ENCODE measurements at places on chromosomes 2 and 18.

- no peak for DNase-seq
Observed at GRCh38 chr2:63814114-63814513, 27.6 kb upstream of the UGP2 start.

DNA sequence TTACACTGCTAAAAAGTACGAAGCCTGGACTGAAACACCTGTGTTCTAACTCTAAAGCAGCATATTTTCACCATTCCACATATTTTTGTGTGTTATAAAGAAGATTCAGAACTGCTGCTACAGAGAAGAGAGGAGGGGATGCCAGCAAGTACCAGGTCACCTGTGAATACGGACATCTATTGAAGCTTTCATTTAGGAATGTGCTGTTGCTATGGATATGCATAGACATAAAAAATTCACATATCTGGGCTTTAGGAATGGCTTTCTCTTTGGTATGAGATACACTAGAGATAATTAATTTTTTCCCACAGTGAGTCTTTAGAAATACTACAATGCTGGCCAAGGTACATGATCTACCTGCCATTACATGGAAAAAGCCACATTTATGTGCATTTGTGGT lies 238.5 kb downstream of the WDR7 start:
- DNase-seq = no peak

- DNase-seq = no peak
Observed at GRCh38 chr2:21301871-21302455, 178.2 kb downstream of the TDRD15 start.

DNA sequence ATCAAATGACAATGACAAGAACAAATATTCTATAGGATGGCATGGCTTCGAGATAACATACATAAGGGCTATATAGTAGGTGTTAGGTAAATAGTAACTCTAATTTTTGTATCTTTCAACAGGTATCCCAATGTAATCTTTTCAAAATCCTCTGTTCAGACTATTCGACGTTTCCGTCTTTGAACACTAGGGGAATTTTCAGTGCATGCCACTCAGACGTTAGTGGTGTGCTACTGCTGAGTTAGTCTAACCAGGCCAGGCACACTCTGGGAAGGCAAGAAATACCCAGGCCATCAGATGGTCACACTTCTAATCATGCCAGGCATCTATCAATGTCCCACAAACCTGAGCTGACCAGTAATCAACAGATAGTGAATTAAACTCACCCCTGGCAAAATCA lies 14.6 kb upstream of the CREG2 start:
- no peak for DNase-seq

DNA sequence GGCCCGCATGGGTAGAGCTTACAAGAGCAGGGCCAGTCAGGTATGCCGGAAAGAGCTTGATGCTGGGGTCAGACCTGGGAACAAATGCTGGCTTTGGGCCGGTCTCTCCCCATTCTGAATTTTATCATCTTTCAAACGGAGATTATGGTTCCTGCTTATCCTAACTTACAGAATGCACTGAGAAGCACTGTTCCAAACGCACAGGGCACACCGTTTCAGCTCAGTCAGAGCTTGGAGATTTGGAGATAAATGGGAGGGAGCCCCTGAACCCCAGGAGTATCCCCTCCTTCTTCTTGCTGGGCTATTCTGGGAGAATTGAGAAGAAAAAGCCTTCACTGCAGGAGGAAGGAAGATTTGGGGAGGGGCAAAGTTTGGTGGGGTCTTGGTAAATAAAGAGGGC lies 169.4 kb downstream of the DDX1 start:
- DNase-seq = no peak

DNA sequence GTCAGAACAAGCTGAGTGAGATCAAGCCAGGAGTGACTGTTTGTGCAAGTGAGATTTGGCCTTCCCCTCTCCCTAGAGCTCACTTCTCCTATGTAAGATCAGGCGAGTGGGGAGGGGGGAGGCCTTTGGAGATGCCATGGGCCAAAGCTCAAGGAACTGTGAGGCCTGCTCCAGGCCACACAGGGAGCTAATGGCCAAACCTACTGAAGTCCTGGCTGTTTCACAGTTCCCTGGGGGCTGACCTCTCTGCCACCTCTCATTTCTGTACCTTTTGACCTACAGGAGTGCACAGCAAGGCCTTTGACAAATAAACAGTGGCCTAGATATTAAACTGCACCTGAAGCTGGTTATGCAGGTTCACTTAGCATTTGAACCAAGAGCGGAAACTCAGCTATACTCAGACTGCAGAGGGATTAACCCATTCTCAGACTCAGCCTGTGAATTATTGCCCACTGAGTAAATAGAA lies 235.0 kb upstream of the NT5C1B start:
- no peak for DNase-seq

GRCh38 chr2:24046599-24046929 lies 627 bp downstream of the WDCP start:
- DNase-seq = no peak

DNA sequence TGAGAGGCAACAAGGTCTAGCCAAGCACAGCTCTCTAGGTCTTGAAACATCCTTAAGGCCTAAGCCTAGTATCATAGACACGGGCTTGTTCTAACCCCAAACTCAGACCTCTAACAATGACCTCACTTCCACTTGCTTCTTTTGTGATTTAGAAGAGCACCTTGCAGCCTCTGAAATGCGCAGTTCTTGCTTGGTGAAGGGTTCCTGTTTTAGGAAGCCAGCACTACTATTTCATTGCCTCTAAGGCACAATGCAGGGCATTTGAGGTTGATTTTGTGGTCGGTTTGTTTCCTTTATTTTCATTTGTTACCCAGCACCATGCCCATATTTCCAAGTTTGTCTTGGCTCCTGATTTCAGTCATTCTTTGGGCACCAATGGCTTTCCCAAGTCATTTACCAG lies 117.0 kb upstream of the CYP1B1 start:
- no peak for DNase-seq

- DNase-seq = no peak
Observed at GRCh38 chr2:218252509-218253231, 8.1 kb upstream of the GPBAR1 start.

GRCh38 chr18:2935438-2936192 lies 77.3 kb downstream of the LPIN2 start:
- no peak for DNase-seq

Measured in COR-L47 (cell line).